ENCODE measurements at places on chromosomes 13 and 19.

GRCh38 chr19:6886277-6886897 lies 992 bp upstream of the ADGRE1 start:
- DNase-seq: no peak

- DNase-seq: no peak
Measured at GRCh38 chr13:48849515-48849914, 126.2 kb upstream of the FNDC3A start.

GRCh38 chr19:56683116-56683515 lies 11.6 kb upstream of the ZNF835 start:
- DNase-seq: no peak

GRCh38 chr19:42069619-42070351 lies at the start of gene GRIK5:
TSS of gene GRIK5 (minus strand) at chr19:42070206. CDS start at chr19:42065770, 4,436 bp downstream.
- DNase-seq: no peak

DNA sequence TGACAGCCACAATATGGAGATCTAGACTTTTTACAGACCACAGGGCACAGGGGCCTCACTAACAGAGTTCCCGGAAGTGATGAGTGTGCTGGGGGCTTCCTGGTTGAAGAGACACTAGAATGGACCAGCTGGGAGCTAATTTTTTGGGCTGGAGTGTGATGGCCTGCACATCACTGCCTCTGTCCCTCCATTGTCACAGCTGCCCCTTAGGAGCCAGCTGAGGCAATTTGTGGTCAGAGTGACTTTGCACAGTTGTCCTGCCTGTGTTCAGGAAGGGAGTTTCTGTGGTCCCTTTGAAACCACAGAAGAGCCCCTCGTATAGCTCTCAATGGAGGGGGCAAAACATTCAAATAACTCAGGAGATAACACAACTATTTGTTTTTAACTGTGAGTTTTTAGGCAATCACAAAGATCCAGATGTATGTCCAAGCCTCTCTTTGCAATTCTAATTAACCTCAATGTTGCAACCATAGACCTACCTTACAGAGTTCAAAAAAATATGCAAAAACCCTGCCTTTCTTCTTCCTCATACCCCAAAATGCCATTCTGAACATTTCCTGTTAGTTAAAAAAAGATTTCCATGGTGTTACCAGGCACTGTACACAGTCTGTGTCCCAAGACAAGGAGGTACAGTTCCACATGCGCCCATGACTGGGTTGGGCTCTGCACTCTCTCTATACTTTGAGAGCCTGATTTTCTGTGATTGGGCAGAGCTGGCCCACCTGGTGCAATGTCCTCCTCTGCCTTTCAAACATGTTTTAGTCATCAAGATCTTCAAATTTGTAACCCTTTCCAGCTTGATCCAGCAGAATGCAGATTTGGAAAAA lies 2.4 kb downstream of the ALOX5AP start:
- DNase-seq: no peak

GRCh38 chr19:7565332-7565731 lies 29.8 kb downstream of the PNPLA6 start:
- DNase-seq: no peak

- DNase-seq: no peak
Measured at GRCh38 chr19:48614436-48615230, at the start of gene FAM83E. TSS of gene FAM83E (minus strand) at chr19:48615076. CDS start at chr19:48613372, 1,704 bp downstream.
